ENCODE measurements at places on chromosomes 13 and 19.

DNA sequence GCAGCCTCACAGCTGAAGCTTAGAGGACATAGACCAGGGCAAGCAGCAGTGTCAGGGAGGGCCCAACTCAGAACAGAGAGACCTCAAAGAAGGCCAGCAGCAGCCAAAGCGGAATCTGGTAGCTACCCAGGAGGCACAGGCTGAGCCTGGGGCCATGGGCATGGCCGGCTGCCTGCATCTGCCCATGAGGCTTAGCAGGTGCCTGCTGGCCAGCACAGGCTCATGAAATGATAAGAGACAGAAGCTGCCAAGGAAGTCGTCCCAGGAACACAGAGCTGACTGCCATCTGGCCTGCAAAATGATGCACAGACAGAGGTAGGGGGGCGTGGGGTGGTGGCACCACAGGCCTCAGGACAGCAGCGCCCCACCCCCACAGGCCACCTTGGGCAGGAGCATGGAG is 29.2 kb downstream of the TUBA3C start:
- no peak for DNase-seq

DNA sequence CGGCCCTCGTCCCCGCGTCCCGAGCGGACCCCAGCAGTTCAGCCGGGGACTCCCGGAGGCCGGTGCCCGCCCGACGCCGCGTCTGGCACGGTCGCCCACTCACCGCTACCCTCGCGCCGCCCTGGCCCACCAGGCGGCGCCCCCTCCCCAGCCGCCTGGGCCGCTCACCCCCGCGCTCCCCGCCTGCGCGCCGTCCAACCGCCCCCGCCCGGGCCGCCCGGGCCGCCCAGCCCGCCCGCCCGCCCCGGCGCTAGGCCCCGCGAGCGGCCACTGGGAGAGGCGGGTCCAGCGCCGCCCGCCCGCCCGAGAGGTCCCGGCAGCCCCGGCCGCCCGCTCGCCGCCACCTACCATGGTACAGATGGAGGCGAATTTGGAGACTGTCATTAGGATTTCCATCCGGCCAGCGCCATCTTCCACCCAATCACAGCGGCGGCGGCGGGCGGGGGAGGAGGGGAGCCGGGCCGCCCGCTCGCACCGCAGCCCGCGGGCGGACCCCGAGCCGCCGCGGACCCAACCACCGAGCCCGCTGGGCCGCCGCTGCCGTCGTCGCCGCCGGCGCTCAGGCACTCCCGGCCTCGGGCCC is at the start of gene USP12:
TSS of gene USP12 (minus strand) at position 568 of the 583 bp plus-strand sequence. CDS start at position 396, 172 bp downstream.
- no peak for DNase-seq

- DNase-seq, result peak; percentile 83
Measured at GRCh38 chr13:99356262-99357091, 49.3 kb upstream of the GPR183 start.

DNA sequence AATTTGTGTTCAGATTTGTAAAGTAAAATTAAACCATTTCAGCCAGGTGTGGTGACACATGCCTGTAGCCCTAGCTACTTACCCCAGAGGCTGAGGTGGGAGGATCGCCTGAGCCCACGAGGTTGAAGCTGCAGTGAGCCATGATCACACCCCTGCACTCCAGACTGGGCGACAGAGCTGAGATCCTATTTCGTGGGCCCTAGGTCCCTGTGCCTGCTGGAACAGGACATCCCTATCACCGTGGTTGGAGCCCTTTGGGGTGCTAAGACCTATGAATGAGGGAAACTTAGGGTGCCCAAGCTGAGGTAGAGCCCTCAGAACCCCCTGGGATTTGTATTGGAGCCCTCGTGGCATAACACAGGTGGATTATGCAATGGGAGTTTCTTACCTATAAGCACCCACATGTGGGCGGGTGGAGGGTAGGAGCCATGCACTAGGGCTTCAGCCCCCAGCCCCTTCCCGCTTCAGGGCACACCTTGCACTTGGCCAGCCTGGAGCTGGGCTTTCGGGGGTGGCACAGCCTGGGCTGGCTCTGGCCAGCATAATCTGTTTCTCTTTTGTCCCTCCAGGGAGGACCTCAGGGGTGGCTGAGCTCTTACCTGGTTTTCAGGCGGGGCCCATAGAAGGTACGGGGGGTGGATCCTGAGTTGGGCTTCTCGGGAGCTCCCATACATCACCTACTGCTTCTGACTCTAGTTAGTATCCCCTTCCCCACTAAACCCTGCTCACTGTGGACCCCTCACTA is 7.2 kb upstream of the USF2 start:
- no peak for DNase-seq

DNA sequence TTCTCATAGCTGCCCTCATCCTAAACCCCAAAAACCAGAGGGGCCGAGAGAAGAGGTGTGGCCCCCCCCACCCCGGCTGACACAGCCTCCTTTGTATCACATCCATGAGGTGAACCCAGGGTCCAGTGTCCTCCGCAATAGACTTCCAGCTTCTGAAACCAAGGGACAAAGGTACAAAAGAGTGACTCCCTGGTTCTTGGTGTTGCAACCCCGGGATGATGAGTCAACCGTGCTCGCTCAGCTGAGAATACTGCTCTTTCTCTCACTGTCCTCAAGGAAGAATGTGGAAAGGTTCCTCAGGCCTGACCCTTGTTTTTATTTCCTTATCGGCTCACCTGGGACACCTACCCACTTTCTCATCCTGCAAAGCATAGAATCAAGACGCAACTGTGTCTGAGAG is 5.5 kb downstream of the SLC15A1 start:
- peak; percentile 12 for DNase-seq

GRCh38 chr19:4009990-4010807 is 2.7 kb downstream of the PIAS4 start:
- DNase-seq, result no peak

DNA sequence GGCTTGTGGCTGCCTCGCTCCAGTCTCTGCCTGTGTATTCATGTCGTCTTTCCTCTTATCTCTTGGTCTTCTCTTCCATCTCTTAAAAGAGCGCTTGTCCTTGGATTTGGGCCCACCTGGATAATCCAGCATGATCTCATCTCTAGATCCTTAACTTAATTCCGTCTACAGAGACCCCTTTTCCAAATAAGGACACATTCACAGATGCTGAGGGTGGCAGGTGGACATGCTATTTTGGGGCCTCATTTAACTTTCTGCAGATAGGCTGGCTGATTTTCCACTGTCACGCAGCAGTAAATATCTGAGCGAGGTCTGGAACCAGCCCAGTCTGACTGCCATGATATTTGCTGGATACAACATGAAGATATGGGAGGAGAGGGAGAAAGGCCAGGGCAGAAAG is 41.5 kb upstream of the TSHZ3 start:
- no peak for DNase-seq

DNA sequence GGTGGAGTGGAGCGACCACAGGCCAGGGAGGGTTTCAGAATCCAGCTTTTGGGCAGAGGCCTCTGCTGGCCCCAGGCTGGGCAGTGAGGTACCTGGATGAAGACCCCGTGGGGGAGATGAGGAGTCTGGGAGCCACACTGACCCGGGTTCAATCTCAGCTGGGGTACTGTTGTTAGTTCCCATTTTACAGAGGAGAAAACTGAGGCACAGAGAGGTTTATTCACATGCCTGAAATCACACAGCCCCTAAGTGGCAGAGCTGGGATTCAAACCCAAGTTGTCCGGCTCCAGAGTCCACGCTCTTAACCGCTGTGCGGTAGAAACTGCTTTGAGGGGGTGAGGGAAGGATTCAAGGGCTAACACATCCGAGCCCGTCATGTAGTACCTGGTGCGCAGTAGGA is 45.0 kb downstream of the MYH14 start:
- DNase-seq, result no peak
